ENCODE measurements at places on chromosomes 4 and X. TPM values are rescaled to one million over a fixed set of nuclear protein-coding genes. Genes with fewer than 3 reads are reported as not detected.

MAGEA2 gene
- not detected for total RNA-seq

UGT2B15 gene
- total RNA-seq = 55.5 TPM

GAGE1 gene
- total RNA-seq = not detected

PCYT1B gene
- total RNA-seq = 2.5 TPM

SH3D19 gene
- 12.6 TPM for total RNA-seq

SMPX gene
- 0.28 TPM for total RNA-seq

POF1B gene
- 6.1 TPM for total RNA-seq
